ENCODE measurements at places on chromosomes 13 and 19.

- no peak for DNase-seq
These were observed 268.2 kb downstream of the SHISA2 start for GRCh38 chr13:25783601-25784024.

- no peak for DNase-seq
These were observed 1.2 kb upstream of the SLC25A42 start for GRCh38 chr19:19062454-19063182.

- DNase-seq: peak; percentile 44
These were observed 58.4 kb downstream of the PEPD start for GRCh38 chr19:33463199-33463598.

- no peak for DNase-seq
These were observed 1.9 kb downstream of the ARHGAP33 start for GRCh38 chr19:35777086-35777841.

GRCh38 chr13:103358255-103358932 lies 292.2 kb upstream of the SLC10A2 start:
- DNase-seq: no peak

DNA sequence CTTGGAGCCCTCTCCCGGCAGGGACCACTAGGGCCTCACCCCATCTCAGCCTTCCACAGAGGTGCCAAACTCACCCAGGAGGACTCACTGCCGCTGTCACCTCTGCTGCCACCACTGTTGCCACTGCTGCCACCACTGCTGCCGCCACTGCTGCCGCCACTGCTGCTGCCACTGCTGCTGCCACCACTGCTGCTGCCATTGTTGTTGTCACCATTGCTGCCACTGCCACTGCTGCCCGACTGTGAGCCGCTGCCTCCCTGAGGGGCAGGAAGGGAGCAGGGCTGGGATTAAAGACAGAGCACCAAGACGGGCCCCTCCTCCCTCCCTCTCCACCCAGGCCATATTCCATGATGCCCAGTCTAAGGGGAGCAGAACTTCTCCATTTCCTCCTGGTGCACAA lies 2.1 kb downstream of the DMKN start:
- no peak for DNase-seq

- no peak for DNase-seq
These were observed 927 bp downstream of the COL4A2 start for GRCh38 chr13:110307767-110308655.

GRCh38 chr19:48135411-48135810 lies 24.8 kb upstream of the PLA2G4C start:
- DNase-seq: no peak

- DNase-seq: no peak
These were observed 23.0 kb downstream of the DPP9 start for GRCh38 chr19:4700693-4700970.

Measured in activated effector memory CD4-positive, alpha-beta T cell treated with anti-CD3 and anti-CD28 coated beads, Interleukin-2, amount 50 U/mL, for 16 hours (primary cell).